ENCODE measurements at places on chromosomes 12 and 14.

DNA sequence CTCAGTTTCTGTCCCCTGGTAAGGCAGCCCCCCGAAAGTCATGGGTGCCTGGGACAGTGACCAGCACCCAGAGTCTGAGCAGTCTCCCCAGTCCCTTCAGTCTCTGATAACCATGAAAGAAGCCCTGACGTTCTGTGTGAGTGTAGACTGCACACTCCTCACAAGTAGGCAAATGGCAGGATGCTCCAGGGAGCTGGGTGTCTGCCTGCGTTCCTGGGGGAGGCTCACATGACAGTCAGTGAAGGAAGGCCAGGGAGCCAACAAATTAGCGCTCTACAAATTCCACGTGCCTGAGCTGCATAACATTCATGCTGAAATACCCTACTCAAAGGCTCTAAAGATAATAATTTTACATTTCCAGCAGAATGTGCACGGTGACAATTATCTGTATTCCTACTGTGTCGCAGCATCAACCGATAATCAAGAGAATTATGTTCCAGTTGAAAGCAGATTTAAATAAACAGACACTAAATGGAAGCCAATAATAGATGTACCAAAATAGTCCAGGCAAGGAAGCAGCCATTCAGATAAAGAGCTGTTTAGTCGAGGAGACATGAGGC is 56.3 kb downstream of the ASCL1 start:
- DNase-seq: no peak

GRCh38 chr14:70670992-70671651 is 29.4 kb downstream of the TTC9 start:
- no peak for DNase-seq

DNA sequence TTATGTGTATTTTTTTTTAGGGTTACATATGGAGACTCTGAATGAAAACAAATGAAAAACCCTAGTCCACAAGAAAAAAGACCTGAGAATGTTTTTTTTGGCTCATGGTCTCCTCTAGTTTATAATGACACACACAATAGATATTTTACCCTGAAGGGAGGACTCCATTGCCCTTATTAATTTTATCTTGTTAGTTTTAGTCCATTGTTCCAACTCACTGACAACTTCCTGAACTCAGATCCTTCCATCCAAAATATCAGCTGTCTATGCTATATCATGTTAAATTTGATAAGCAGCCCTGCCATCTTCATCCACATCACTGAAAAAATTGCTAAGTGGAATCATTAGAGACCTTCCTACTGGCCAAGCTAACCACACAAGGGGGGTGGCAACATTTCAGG is 232.1 kb downstream of the MON2 start:
- no peak for DNase-seq

DNA sequence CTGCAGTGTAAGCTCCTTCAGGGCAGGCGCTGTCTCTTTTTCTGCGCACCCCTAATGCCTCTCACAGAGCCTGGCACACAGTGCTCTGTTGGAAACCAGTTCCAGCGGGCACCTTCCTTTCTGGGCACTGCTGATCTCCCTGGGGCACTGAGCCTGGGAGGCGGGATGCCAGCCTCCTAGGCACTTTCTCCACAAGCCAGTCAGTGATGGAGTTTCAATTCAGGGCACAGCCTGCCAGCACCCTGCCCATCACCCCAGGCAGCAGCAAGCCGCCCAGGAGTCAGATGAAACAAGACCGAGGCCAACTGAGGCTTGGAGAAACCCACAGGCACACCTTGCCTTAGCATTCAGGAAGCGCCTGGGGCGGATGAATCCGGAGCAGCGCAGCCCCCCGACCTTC is 5.7 kb upstream of the CTDSP2 start:
- DNase-seq: no peak

DNA sequence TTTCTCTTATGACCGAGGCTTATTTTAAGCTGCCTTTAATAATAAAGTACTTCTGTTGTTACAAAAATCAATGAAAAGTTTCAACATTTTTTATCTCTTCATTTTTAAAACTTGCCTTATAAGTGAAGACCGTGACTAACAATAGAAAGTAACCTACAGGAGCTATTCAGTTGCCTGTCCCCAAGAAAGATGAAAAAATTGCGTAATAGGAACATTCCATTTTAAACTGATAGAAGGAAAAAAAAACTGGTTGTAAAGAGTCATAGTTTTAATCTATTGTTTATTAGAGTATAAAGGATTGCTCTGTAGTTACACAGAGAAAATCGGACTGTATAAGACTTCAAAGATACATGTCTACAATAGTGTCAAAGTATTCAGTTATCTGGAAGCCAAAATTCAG is 83.3 kb downstream of the DAAM1 start:
- DNase-seq: no peak

DNA sequence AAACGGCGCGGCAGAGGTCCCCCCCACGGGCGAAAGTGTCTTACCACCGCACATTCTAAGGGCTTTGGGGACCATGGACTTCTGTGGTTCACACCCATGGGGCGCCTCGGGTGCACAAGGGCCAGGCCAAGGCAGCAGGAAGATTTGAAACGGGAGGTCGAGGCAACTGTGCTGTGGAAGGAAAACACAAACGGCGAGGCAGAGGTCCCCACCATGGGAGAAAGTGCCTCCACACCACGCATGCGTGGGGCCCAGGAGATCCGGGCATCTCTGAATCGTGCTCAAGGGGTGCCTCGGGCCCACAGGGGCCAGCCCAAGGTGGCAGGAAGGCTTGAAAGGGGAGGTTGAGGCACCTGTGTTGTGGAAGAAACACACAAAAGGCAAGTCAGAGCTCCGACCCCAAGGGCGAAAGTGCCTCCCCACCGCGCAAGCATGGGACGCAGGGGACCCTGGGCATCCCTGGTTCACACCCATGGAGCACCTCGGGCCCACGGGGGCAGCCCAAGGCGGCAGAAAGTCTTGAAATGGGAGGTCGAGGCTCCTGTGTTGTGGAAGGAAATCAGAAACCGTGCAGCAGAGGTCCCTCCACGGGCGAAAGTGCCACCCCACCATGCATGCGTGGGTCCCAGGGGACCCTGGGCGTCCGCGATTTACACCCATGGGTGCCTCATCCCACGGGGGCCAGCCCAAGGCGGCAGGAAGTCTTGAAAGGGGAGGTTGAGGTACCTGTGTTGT is 371.0 kb downstream of the ALG10 start:
- no peak for DNase-seq

DNA sequence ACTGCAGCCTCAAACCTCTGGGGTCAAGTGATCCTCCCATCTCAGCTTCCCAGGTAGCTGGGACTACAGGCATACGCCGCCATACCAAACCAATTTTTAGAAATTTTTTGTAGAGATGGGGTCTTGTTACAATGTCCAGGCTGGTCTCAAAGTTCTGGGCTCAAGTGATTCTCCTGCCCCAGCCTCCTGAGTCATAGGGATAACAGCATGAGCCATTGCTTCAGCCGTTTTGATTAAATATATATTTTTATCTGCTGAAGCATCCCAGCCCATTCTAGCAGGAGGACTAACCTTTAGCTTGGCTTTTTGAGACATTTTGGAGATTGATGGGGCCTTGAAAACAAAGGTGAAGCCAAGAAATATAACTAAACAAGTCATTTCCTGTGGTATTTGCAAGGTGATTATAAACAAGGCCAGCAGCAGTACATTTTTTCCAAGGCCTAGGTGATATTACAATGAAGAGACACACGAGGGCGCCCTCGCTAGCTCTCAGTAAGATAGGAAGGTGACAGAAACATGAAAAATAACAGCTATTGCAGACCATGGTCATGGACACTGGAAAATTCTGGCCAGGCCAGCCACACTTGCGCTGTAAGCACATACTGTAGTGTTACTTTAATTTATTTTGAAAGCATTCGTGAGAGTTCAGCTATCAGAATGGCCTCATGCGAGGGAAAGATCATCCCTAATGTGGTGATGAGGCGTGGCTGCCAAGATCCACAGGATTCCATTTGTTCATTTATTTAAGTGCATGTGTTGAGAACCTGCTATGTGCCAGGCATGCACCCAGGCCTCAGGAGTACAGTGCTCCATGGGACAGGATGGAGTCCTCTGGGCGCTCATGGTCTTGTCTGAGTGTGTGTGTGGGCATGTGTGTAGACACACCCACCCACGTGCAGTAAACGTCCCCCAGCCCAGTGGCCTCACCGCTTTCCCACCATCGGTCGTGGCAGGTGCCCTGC is 63.5 kb downstream of the DGLUCY start:
- peak; percentile 48 for DNase-seq

GRCh38 chr14:63508033-63508432 is 35.1 kb downstream of the PPP2R5E start:
- DNase-seq: no peak

DNA sequence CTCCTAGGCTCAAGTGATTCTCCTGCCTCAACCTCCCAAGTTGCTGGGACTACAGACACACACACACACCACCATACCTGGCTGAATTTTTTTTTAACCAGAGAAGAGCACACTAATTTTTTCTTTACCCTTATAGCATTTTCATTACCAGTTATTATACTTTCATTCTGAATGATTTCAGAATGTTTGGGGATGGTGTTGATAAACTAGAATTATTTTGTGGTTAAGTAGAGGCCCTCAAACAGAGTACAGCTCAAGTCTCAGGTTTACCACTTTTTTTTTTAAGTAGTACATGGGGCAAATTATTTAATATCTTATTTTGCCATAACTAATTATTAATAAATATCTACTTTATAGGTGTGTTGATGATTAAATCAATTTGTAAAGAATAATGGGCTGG is 86.6 kb downstream of the FUT8 start:
- DNase-seq: no peak

GRCh38 chr12:58169826-58170225 is 228.5 kb downstream of the ATP23 start:
- DNase-seq: no peak

GRCh38 chr12:6345319-6346091 is 3.6 kb upstream of the TNFRSF1A start:
- DNase-seq: no peak

- DNase-seq: no peak
Observed at GRCh38 chr14:52660832-52661231, 34.5 kb downstream of the ERO1A start.

DNA sequence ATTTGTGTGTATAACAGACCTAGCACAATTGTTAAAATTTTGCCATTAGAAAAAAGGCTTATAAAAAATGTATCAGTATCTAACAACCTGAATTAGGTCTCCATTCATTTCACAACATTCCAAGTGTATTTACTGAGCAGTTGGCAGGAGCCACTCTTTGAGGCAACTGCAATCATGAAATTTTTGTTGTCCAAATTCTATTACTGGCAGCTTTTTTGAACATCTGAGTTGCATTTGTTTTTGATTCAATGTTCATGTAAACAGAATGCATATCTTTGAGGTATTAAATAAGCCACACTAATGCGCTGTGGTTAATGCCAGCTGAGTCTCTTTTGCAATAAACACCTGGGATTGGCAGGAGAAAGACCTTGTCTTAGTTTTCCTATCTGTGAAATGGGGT is 8.7 kb downstream of the KITLG start:
- no peak for DNase-seq

GRCh38 chr14:22231018-22231417 is 358.0 kb downstream of the DAD1 start:
- DNase-seq: no peak

GRCh38 chr12:118397708-118398440 is 21.5 kb downstream of the SUDS3 start:
- DNase-seq: no peak

Measured in T-helper 9 cell (primary cell).